ENCODE measurements at places on chromosomes 12 and 14. TPM values are rescaled to one million over a fixed set of nuclear protein-coding genes. Genes with fewer than 3 reads are reported as not detected.

SELPLG gene
- 0.34 TPM for total RNA-seq

CIROP gene
- not detected for total RNA-seq

METAP2 gene
- 81.8 TPM for total RNA-seq

PPP2R3C gene
- 37.0 TPM for total RNA-seq

IFNG gene
- not detected for total RNA-seq

DNA sequence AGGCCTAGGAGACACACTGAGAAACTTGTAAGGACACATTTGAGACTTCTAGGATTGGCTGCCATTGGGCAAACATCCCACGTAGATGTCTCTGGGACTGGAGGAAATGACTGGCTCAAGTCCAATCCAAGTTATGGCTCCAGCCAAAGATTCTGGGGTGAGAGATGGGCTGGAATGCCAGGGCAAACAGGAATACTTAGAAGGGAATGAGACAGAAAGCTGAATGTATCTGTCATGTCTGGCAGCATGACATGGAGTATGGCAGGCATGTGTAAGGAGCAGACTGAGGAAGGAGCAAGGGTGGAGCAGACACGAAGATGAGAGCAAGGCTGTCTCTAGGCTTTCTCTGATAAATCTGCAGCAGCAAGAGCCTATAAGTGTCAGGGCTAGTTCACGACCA lies 209.2 kb downstream of the PHLDA1 start:
- DNase-seq, result no peak

- no peak for DNase-seq
These were observed 465.7 kb downstream of the NOVA1 start for GRCh38 chr14:26132061-26132645.

GRCh38 chr12:106889950-106890626 lies 65.6 kb upstream of the TMEM263 start:
- no peak for DNase-seq

DNA sequence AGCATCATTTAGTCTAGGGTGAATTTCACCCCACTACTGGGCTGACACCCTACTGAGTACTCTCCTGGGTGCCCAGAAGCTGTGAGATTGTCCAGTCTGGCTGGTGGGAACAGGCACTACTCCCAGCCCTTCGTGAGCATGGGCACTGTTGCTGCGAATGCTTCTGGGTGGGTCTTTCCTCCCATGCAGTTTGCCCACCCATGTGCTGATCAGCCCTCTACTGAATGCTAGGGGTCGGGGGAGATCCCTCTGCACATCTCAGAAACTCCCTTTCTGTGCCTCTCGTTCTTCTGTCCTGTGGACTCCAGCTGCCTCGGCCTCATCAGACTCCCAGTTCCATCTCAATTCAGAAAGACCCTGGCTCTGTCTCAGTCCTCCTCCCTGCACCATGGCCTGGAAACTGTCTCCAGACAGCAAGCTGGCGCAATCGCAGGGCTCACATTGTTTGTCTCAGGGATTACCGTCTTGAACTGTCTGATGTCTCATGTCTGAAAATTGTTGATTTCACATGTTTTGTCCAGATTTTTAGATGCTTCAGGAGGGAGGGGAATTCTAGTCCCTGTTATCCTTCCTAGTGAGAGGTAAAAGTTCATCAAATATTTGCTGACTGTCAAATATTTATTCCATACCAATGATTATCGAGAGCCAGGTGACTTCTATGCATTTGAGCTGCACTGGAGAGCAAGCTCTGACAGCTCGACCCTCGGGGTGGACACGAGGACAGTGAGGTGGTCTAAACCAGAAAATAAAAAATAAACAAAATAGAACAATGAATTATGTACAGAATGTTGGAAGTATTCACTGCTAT lies 316.6 kb upstream of the RTL1 start:
- DNase-seq, result no peak

DNA sequence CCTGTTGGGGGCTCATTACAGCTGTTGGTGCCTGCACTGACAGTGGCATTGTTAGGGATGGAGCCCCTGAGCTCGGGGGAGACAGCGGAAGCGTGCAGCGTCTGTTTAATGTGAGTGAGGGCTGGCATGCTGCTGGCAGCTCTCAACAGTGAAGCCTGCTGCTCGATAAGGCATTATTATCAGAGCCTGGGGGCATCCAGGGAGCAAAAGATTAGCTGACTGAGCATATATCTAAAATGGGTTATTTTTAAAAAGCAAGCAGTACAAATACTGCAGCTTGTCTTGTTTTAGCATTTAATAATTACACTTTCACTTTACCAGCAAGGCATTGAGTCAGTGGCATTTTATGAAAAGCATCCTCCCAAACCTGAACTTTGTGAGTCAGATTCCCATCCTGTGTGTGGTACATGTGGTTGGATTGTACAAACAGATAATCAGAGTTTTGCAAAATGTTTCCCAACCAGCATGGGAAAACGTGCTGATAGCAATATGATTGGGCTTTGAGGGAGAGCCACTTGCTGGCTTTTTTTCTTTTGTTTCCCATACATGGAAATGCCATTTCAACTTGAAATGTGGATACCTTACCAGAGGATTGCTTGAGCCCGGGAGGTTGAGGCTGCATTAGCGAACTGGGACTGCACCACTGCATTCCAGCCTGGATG lies 150.8 kb downstream of the PRKCH start:
- DNase-seq, result no peak

DNA sequence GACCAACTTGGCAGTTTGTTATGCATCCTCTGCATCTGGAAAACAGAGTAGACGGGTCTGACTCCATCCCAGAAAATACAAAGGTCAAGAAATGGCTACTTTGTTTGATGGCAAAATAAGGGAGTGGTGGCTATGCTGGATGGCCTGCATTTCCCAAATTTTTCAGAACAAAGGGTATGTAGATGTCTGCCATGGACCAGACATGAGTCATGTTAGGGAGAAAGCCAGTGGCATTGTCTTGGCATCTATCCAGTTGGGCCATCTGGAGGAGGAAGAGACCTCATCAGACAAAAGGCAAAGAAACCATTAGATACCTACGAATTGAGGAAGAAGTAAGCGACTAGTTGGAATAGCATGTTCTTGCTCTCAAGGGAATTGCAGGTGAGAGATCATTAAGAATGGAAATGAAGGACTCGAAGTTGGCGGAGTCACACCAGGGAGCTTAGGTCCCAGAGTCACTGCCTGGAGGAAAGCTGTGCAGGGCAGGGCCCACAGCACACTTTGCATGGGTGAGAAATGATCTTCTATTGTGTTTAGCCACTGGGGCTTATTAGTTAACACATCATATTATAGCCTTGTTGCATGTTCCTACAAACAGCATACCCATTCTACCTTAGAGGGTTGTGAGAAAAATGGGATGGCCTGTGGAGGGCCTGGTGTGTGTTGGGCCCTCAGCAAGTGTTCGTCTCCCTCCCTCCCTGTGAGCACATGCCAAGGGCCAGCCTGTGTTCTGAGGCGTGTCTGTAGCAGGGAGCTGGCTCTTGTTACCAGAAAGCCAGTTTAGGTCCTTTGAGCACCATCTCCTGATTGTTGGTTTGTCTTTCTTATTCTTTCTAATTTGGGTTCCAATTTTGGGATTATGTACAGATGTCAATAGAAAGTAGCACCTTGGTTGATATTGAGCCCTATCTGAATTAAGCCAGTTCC lies 119.4 kb downstream of the KTN1 start:
- no peak for DNase-seq

DNA sequence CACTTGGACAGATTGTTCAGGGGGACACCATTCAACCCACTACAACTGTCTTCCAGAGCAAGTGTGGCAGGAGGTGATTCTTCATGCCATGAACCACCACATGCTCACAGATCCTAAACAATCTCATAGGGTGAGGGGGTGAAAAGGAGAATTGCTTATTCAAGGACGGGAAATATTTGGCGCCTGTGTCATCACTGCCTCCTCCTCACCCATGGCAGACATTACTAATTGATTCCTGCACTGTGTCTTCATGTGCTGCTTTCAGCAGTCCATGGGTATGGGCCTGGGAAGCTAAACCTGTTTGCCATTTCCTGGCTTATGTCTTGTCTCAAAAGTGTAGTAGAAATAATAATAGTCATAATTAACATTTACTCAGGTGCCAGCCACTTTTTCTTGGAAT lies 31.3 kb downstream of the MMAB start:
- DNase-seq, result no peak

DNA sequence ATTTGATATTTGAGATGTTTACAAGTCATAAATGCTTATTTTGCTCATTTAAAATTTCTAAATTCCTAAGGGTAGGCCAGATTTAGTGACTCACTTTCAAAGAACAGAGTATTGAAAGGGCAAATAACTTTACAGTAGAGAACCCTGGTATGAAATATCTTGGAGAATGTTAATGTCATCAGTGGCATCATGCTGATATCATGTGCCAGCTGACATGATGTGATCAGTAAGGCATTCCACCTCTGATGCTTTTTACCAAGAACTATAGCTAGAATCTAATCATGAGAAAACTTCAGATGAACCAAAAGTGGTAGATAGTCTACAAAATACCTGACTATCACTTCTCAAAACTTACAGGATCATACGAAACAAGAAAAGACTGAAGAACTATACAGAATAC lies 2.9 kb upstream of the FLRT2 start:
- DNase-seq, result no peak

DNA sequence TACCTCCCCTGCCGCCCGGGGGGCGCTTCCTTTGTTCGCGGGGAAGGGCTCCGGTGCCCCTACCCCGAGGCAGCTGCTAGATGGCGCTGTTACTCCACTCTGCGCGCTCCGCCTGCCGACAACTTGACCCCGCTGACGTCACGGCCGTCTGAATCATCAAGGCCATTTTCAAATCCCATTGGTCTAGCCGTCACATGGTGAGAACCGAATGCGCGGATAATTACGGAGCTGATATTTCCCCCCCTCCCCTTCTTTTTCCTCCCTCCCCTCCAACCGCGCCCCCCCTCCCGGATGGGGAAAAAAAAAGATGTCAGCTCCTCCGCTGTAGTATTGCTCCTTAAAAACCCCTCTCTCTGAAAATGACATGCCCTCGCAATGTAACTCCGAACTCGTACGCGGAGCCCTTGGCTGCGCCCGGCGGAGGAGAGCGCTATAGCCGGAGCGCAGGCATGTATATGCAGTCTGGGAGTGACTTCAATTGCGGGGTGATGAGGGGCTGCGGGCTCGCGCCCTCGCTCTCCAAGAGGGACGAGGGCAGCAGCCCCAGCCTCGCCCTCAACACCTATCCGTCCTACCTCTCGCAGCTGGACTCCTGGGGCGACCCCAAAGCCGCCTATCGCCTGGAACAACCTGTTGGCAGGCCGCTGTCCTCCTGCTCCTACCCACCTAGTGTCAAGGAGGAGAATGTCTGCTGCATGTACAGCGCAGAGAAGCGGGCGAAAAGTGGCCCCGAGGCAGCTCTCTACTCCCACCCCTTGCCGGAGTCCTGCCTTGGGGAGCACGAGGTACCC lies at the start of gene HOXC10:
Gene HOXC10, plus strand, starts transcription at position 246 of the 791 bp plus-strand sequence. Its CDS starts 114 bp downstream, at position 360.
- peak; percentile 91 for DNase-seq

- no peak for DNase-seq
These were observed 882.3 kb downstream of the RPS29 start for GRCh38 chr14:48703728-48704467.

- DNase-seq, result no peak
These were observed 6.3 kb downstream of the TBPL2 start for GRCh38 chr14:55433880-55434804.

DNA sequence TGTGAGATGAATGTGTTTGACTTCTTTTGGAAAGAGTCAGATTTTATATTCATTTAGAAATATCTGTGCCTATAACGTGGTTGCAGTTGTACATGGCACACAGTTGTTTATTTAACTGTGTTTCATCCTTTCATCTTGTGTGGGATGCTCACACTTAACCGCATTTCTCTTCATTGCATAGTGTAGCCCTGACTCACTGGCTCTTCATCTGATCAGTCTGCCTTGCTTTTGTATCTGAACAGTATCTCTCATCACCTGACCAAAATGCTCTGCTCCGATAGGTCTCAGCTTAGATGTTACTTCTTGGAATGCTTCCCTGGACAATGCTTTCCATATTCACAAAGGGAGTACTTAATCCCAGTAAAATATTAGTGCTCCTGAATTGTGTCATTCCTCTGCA lies 83.4 kb downstream of the PDE3A start:
- no peak for DNase-seq

DNA sequence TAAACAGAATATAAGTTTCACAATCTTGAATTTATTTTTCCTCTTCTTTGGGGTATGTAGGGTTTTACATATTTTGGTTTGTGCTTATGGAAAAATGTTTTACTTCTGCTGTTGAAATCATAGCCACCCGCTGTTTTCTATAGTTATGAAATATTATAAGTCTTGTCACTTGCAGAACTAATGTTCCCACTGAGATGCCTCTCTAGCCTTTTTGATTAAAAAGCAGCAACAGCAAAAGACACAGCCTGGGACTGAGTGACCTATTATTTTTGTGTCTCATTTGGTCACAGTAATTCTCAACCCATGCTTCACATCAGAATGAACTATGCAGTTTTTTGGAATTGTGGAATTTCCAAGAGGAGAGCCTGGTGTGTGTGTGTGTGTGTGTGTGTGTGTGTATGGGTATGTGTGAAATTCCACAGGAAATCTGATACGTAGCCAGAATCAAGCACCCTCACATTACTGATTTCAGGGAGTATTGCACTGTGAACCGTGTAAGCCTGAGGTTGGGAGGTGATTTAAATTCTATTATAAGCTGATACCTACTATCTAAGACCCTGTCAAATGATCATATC lies 55.7 kb upstream of the FRMD6 start:
- DNase-seq, result no peak

DNA sequence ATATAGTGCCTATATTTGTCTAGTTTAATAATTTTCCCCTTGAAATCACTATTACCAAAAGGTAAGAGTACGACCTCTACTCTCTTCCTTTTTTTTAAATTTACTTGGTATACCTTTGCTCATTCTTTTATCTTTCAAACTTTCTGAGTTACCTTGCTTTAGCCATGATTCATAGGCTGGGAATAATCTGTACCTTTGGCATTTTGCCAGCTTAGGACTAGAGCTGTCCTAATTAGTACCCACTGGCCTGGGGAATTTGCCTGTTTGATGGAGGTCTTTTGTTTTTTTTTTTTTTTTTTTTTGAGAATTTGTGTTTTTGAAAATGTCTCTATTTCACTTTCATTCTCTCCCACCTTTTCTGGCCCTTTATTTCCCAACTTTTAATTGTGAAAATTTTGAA lies 8.7 kb upstream of the SLC4A8 start:
- no peak for DNase-seq

- no peak for DNase-seq
These were observed 199.8 kb downstream of the LRFN5 start for GRCh38 chr14:41806366-41806975.

DNA sequence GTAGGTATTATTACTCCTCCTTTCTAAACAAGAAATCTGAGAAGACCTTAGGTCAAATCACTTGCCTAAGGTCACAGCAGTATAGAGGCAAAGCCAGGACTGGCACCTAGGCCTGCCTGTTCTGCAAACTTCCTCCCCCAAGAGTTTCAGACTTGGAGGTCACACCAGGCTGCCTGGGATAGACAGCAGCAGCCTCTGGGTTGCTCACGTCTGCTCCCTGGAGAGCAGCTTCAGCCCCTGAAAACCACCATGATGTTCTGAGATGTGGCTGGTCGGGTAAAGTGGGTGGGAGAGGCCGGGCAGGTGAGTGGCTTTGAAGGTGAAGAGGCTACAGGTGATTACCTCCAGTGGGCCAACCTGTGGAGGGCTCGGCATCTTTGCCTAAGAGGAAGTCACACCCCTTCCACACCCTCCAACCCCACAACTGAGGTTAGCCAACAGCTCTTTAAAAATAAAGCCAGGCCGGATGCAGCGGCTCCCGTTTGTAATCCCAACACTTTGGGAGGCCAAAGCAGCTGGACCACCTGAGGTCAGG lies 37.0 kb upstream of the PNMA1 start:
- DNase-seq, result no peak

GRCh38 chr12:94811611-94812010 lies 161.3 kb upstream of the TMCC3 start:
- DNase-seq, result no peak

Data from glutamatergic neuron (in vitro differentiated cells).